AG04449 (cell line): ENCODE measurements at places on chromosomes 2 and 18.

GRCh38 chr2:1607236-1607920, 136.9 kb downstream of the PXDN start:
- DNase-seq, result no peak

- DNase-seq, result no peak
These were observed 36.4 kb downstream of the PAX8 start for GRCh38 chr2:113242327-113242726.

- no peak for DNase-seq
These were observed 49.7 kb downstream of the RASGRP3 start for GRCh38 chr2:33526132-33526531.

GRCh38 chr2:182713601-182714000, 2.5 kb upstream of the DNAJC10 start:
- DNase-seq, result no peak

GRCh38 chr2:102915128-102915527, 153.3 kb downstream of the TMEM182 start:
- DNase-seq, result no peak

DNA sequence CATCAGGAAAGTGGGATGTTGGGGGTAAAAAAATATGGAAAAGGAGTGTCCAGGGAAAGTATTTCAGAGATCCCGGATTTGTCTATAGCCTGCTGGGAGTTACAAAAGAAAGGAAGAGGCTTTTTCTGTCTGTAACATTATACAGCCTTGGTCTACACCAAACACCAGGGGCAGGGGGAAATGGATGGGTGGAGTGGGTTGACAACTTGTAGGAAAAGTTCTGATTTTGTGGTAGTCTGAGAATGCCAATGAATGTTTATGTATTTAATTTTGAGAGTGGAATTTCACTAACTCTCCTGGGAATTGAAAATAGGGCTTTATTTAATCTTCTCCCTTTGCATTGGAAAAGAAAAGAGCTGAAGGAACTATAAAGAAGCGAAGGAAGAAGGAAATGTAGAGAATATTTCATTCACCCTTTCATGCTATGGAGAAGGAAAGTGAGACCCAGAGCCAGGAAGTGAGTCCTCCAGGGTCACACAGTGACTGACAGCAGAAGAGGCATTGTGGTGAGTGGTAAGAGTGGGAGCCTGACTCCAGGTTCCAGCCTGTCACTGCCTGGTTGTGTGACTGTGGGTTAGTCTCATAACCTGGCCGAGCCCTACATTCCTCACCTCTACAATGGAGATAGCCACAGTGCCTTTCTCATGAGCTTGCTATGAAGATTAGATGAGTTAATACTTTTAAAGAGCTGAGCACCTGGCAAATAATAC, 346.3 kb upstream of the TNP1 start:
- no peak for DNase-seq

- DNase-seq, result no peak
These were observed 536 bp upstream of the SLC25A12 start for GRCh38 chr2:171894612-171894947.

GRCh38 chr2:170972296-170973224, 43.5 kb downstream of the GORASP2 start:
- DNase-seq, result no peak

DNA sequence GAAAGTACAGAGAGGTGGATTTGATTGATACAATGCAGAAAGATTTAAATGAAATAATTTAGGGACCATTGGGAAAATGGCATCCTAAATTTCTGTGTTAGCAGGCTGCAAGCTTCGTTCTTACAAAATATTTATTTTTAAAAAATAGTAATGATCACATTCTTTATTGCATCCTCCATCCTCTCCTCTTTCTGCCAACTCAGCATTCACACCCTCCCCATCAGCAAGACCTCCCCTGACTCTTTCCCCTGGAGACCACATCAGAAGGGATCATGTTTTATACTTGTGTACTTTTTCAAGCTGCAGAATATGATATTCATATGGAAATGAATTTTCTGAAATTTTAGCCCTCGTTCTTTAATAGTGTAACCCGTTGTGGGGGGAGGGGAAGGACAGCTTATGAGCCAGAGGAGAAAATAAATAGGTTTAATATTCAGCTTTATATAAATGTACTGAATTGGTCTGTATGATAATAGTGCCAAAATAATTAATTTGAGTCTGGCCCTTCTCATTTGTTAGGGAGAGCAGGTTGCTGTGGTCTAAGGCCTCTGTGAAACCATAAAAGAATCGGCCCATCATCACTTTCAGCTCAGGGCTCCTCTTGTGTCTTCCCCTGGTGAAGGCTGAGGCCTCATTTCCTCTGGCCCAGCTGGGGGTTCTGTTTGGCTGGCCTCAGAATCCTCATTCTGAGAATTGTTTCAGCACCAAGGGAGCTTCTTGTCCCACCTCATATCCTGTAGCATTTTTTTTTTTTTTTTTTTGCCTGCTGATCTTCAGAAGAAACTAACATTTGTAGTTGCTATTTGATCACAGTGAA, 330.8 kb downstream of the TXNL1 start:
- no peak for DNase-seq

DNA sequence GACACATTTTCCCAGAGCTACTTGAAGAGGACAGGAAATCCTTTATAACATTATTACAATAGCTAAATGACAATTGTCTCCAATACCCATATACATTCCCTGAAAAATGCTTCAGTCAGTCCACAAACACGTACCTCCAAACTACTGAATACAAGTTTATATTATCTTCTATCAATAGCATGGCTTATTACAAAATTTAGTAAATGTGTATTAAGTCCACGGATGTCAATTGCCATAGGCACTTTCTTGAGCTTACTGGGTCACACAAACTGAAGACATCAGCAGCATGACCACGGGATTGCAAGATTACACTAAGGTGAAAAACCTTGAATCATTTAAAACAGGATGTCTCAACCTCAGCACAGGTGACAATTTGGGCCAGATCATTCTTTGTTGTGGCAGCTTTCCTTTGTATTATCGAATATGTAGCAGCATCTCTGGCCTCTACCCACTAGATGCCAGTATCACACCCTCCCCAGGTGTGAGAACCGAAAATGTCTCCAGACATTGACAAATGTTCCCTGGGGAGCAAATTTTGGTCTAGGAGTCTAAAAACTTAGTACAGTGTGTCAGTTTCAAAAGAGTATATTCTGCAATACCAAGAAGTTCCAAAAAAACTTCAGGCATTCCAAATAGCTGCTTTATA, 1.4 kb downstream of the MBD2 start:
- no peak for DNase-seq

- no peak for DNase-seq
These were observed 31.3 kb downstream of the NCK2 start for GRCh38 chr2:105775809-105776559.

- no peak for DNase-seq
These were observed 30.2 kb downstream of the ITSN2 start for GRCh38 chr2:24330161-24330560.

DNA sequence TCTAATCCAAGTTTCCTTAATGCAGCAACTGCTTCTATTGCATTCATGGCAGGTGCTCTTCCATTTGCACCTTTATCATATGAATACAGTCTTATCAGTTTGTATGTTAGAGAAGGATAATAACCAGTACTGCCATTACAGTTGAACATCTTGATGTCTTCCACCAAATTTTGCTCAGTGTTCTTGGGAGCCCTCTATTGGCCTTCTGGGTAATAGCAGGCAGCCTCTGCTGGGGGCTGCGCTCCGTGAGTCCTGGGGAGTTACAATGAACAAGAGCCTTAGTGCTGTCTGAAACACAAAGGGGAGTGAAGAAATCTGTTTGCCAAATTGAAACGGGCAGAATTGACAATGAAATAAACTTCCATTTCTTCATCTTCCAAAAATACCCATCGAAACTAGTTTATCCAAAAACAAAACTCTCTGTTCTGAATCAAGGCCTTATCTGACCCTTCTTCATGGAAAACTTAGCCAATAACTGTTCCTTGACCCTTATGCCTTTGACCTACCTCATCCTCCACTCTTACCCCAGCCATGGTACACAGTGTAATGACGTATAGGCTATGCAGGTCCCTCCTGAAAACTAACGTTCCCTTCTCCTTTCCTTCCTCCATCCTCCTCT, 79.9 kb downstream of the ALK start:
- no peak for DNase-seq

DNA sequence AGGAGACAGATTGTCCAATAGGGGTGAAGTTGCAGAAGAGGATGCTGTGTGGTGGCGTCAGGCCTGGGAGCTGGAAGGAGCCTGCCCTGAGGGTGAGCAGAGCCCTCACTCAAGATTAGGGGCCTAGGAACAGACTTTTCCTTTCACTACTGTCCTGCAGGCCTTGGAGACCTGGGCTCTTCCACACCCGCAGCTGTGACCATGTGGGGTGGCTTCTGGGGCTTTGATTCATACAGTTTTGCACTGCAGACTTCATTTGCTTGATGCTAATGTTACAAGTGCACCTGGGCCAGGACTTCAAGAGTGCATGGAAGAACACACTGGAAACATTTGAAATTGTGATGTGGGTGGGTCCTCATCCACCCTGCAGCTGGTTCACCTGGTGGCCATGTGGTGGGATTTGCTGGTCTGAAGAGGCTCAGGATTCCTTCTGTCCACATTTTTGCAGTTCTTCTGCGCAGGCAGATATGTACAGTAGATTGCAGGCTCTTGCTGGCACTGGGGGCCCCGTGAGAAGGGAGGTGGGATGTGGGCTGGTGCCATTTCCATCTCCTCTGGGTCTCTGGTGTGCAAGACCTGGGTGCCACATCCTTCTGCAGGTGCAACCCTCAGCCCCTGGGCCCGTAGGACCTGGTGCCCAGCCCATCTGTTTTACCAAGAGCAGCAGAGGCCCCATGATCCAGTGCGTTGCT, 9.9 kb downstream of the GLI2 start:
- DNase-seq, result no peak

GRCh38 chr18:79400591-79401381, 5.1 kb downstream of the NFATC1 start:
- DNase-seq, result no peak
